Psoas muscle (tissue), 8 donors: ENCODE measurements at places on chromosomes 1 and 21. TPM values are rescaled to one million over a fixed set of nuclear protein-coding genes. Genes with fewer than 3 reads are reported as not detected.

DNA sequence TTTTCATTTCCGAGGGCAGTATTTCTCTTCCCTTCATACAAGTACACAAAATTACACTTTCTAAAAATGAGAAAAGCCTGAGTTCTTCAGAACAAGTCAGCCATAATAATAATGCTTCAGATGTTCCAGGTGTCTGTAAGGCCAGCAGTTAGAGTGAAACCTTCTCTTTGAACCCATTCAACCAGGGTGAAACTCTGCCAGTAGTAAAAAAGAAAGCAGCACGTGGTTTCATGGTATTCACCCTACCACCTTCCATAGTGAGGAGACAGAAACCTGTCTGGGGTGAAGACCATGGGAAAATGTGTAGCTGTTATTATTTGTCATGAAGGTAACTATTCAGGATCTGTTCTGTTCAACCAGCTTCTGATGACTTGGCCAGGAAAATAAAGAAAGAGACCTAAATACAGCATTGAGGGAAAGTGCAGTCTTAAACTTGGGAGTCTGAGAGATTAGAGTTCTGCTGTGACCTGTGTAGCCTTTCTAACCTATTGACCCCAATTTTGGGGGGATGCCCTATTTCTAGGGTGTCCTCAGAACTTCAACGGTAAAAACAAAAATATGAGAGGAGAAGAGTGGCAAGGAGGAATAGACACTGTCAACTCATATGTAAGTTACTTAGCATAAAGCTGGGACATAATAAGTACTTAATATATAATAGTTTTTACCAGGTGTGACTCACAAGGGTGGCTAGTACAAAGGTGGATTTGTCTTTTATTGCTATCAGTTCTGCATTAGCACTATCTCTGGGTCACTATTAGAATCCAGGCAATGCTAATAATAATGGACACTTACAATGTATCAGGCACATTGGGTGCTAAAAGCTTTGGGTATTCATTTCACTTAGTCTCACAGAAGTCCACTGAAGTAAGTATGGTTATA, 70.0 kb upstream of the TNFSF4 start:
- H3K4me1 ChIP-seq: no peaks in the 10 kb centered on the region
- DNase-seq: no peak
- no peak overlapping the region for H3K27ac ChIP-seq
- no peaks in the 10 kb centered on the region for H3K36me3 ChIP-seq

DNA sequence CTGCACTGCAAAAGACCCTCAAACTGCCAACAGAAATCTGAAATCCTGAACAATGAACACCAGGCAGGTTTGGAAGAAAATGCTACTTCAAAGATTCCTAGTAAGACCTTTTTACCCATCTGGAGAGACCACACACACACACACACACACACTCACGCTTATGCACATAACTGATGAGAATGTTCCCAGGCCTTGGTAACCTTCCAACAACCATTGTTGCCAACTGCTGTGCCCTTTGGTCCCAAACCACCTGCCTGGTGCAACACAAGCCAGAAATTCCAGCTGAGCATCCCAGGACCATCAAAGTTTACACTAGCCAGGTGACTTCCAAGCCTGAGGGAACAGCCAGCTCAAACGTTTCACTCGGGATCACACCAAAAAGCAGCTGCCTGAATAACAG, 56.9 kb downstream of the SEC16B start:
- no peaks in the 10 kb centered on the region for H3K27me3 ChIP-seq
- H3K36me3 ChIP-seq: no peaks in the 10 kb centered on the region
- H3K4me1 ChIP-seq: no peaks in the 10 kb centered on the region
- no peak overlapping the region for H3K27ac ChIP-seq
- no peak overlapping the region for H3K4me3 ChIP-seq

DNA sequence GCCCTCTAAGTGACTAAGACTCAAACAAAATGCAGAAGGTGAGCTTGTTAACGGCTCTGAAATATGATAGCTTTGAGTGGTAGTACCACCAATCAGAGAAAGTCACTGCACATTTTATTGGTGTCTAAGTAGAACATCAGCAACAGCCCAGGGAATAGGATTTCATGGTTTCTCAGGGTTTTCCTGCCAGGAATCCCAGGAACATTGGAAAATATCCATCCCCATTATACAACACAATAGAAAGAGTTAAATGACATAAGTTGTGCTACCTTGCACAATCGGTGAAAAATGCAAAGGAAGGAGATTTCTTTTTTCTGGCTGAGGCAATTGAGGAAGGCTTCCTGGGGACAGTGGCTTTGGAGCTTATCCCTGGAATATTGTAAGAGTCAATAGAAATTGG, 283.1 kb downstream of the HLX start:
- no peak overlapping the region for H3K4me3 ChIP-seq
- H3K27me3 ChIP-seq: no peaks in the 10 kb centered on the region
- no peak for DNase-seq
- H3K36me3 ChIP-seq: no peaks in the 10 kb centered on the region

DNA sequence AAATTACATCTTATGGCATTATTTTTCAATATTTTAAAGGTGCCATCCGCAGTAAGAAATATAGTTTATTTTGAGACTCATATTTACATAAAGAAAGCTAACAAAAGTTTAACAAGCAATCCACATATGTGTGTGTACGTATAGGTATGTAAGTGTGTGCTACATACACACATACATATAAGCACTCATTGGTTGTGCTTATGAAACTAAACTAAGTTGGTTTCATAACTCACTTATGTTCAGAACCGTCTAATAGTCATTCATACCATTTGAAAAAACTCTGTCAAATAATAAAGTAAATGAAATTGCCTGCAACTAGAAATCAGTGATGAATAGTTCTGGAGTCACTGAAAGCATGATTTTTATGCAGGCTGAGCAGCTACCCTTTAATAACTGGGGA, 14.1 kb downstream of the TATDN3 start:
- no peak overlapping the region for H3K4me3 ChIP-seq
- DNase-seq: no peak
- H3K36me3 ChIP-seq: no peaks in the 10 kb centered on the region

- H3K4me3 ChIP-seq: no peak overlapping the region
- H3K36me3 ChIP-seq: no peaks in the 10 kb centered on the region
- no peak overlapping the region for H3K27ac ChIP-seq
- no peak for DNase-seq
- no peaks in the 10 kb centered on the region for H3K27me3 ChIP-seq
- peaks cover 27% of the 10 kb centered on the region for H3K4me1 ChIP-seq
Observed at GRCh38 chr1:225774281-225775147, 3.1 kb upstream of the SRP9 start.

GRCh38 chr1:7313081-7313546, 458.0 kb upstream of the VAMP3 start:
- no peak for DNase-seq
- no peaks in the 10 kb centered on the region for H3K27me3 ChIP-seq
- H3K27ac ChIP-seq: no peak overlapping the region
- H3K4me1 ChIP-seq: no peaks in the 10 kb centered on the region
- H3K4me3 ChIP-seq: no peak overlapping the region
- H3K36me3 ChIP-seq: no peaks in the 10 kb centered on the region

DNA sequence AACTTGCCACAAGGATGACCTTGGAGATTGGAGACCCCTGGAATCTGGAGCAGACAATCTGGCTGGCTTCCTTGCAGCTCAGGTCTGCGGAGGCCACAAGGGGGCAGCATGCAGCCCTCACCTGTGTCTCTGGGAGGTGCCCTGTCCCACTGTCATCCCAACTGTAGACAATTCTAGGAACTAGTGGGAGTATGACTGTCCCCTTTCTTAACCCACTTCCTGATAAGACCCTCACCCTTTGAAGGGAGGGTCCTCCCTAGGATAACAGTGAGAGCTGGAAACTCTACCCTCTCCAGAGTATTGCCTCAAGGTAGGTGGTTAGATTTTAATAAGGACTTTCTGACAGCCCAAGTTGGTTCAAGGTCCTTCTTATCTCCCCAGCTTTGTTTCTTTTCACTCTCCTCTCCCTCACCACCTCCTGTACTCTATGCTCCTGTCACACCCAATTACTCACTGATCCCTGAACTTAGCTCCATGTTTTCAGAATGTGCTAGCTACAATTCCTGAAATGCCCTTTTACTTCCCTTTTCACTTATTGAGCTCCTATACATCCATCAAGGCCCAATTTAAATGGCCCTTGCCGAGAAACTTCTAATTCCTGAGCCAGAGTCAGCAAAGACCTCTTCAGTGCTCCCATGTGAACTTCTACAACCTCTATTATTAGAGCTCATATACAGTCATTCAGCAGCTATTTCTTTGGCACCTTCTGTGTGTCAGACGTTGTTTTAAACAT, 9.2 kb upstream of the KCNQ4 start:
- peaks cover 35% of the 10 kb centered on the region for H3K36me3 ChIP-seq
- H3K4me1 ChIP-seq: peaks cover 8% of the 10 kb centered on the region
- H3K27me3 ChIP-seq: no peaks in the 10 kb centered on the region
- H3K27ac ChIP-seq: no peak overlapping the region

DNA sequence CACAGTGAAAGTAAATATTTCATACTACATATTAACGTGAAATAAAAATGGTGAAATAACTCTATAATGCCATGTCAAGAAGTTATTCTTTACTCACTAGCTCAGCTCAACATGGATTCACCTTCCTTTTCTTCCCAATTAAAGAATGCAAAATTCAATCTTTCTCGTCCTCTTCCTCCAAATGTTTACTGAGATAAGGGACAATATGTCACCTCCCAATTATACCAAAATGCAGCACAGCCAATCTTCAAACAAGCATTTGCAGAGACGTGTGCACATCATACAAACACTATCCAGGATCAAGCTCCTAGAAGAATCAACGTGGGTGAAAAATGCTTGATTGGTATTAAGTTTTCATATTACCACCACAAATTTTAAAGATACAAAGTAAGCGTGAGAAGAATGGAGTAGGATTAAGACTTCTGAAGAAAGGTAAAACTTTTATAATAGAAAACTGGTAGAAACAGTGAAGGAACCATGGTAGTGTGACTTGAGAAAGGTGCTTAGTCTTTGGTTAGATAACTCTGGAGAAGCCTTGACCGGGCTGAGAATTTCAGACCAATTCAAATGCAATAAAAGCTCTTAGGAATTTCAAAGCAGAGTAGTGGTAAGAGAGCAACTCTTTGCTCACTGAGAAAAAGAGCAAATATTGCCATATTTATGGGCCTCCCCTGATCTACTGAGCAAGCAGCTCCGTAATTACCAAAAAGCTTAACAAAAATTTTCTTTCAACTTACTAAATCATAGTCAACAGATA, 7.2 kb downstream of the PTP4A2 start:
- H3K27me3 ChIP-seq: no peaks in the 10 kb centered on the region
- peaks cover 89% of the 10 kb centered on the region for H3K4me1 ChIP-seq
- H3K4me3 ChIP-seq: peak overlapping the region; percentile 70
- H3K36me3 ChIP-seq: no peaks in the 10 kb centered on the region
- no peak for DNase-seq

DNA sequence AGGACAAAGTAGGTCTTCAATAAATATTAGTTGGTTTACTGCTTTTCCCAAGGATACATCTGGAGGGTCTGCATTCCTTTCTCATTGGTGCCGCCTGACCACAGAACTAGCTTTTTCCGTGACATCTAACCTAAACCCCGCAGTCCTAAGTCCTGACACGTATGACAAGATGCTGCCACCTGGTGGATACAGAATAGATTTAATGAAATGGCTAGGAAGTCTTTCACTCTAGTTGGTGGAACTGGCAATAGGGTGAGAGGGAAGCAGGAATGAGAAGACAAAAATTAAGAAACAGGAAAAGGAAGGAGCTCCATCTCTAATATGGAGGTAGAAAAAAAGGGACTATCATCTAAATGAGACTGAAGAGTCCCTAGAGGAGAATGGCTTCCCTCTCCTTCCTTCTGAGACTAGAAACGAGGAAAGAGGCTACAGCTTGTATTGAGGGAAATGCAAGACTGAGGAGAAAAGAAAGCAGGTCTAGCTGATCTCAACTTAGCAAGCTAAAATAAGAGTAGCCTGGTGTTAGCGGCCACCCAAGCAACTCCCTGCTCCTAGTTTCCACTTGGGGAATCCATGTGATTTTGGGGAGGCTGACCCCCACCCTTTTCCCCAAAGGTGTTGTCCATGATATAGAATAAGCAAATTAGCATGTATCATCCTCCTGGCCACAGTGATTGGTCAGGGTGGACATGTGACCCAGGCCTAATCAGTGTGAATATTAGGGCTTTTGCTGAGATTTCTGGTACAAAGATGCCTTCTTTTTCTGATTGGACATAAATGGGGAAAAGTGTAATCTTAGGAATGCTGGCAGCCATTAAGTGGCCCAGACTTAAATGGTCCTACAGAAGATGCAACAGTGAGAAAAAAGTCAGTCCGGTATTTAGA, 5.9 kb downstream of the RFX5 start:
- no peak overlapping the region for H3K4me3 ChIP-seq
- H3K36me3 ChIP-seq: no peaks in the 10 kb centered on the region
- H3K27ac ChIP-seq: peak overlapping the region; percentile 19
- H3K4me1 ChIP-seq: peaks cover 4% of the 10 kb centered on the region
- no peak for DNase-seq
- H3K27me3 ChIP-seq: no peaks in the 10 kb centered on the region

DNA sequence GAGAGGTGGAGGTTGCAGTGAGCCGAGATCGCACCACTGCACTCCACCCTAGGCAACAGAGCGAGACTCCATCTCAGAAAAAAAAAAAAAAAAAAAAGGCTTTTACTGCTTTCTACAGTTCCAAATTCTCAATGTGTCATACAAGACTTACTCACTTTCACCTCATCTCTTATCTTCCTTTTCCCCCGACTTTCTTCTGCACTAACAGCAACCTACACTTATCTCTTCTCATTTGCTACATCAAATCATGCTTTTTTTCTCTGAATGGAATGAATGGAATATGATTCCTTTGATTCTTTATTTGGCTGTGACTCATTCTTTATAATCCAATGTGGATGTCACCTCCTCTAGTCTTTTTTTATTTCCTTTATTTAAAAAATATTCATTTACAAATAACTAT, 168.4 kb upstream of the DMRTA2 start:
- no peak overlapping the region for H3K27ac ChIP-seq
- H3K4me3 ChIP-seq: no peak overlapping the region
- no peaks in the 10 kb centered on the region for H3K36me3 ChIP-seq
- no peaks in the 10 kb centered on the region for H3K27me3 ChIP-seq
- no peak for DNase-seq

DNA sequence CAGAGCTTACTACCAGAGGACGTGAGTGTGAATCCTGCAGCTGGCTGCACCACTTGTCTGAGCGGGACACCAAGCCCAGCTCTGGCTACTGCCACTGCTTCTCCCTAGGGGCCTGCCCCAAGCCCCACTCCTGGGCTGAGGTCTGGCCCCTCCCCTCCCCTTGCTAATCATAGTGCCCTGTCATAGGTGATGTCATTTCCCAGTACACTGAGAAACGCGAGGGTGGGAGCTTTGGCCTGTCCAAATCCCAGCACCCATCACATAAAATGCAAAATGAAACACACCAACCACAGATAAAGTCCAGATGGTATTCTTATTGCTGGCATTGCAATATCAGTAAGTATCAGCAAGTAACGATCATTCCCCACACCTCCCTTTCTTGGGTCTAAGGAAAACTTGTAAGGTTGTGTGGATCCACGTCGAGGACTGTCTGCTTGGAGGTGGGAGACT, 77.7 kb downstream of the TOMM20 start:
- no peak overlapping the region for H3K4me3 ChIP-seq
- no peaks in the 10 kb centered on the region for H3K27me3 ChIP-seq
- peak overlapping the region; percentile 11 for H3K27ac ChIP-seq
- peaks cover 24% of the 10 kb centered on the region for H3K4me1 ChIP-seq

GRCh38 chr21:19013916-19014315, 610.3 kb upstream of the TMPRSS15 start:
- DNase-seq: no peak
- H3K27me3 ChIP-seq: no peaks in the 10 kb centered on the region
- no peak overlapping the region for H3K27ac ChIP-seq
- no peaks in the 10 kb centered on the region for H3K36me3 ChIP-seq

Gene RHD
- total RNA-seq: not detected

Gene FAM72A
- 0.91 TPM for total RNA-seq

Gene PSEN2
- total RNA-seq: 26.2 TPM

Gene MYBPHL
- total RNA-seq: 0.57 TPM
